ENCODE measurements at places on chromosomes 16 and 17.

DNA sequence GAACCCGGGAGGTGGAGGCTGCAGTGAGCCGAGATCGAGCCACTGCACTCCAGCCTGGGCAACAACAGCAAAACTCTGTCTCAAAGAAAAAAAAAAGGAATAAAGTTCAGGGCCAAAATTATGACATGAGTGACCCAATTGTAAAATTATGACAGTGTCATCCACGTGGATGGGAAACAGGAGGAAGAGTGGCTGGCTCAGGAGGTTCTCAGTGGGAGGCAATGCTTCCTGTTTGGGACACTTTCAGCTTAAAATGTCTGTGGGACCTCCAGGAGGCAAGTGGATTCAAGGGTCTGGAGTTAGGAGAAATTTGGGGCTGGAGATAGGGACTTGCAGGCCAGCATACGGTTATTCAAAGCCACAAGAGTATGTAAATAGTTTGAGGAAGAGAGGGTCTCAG, 8.0 kb upstream of the STX4 start:
- DNase-seq = no peak

GRCh38 chr16:27634779-27635178, 84.8 kb downstream of the KATNIP start:
- no peak for DNase-seq

DNA sequence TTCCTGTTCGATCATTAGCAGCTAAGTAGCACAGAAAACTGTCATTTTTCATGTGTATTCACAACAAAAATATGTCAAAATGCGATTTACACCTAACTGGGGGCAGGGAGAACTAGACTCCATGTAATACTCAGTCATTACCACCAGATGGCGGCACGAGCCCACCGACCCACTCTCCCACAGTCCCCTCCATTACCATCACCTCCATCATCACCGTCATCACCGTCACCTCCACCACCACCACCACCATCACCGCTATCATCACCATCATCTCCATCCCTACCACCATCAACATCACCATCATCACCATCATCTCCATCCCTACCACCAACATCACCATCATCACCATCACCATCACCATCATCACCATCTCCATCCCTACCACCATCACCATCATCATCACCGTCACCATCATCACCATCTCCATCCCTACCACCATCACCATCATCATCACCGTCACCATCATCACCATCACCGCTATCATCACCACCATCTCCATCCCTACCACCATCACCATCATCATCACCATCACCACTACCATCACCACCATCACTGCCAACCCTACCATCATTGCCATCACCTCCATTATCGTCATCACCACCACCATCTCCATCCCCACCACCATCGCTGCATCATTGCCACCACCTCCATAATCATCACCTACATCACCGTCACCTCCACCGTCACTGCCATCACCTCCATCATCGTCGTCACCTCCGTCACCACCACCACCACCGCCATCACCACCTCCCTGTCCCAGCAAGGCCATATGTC, 14.4 kb downstream of the NDUFAF8 start:
- DNase-seq = peak; percentile 39

- DNase-seq = no peak
Observed at GRCh38 chr17:35414247-35414646, 18.1 kb downstream of the SLFN12 start.

DNA sequence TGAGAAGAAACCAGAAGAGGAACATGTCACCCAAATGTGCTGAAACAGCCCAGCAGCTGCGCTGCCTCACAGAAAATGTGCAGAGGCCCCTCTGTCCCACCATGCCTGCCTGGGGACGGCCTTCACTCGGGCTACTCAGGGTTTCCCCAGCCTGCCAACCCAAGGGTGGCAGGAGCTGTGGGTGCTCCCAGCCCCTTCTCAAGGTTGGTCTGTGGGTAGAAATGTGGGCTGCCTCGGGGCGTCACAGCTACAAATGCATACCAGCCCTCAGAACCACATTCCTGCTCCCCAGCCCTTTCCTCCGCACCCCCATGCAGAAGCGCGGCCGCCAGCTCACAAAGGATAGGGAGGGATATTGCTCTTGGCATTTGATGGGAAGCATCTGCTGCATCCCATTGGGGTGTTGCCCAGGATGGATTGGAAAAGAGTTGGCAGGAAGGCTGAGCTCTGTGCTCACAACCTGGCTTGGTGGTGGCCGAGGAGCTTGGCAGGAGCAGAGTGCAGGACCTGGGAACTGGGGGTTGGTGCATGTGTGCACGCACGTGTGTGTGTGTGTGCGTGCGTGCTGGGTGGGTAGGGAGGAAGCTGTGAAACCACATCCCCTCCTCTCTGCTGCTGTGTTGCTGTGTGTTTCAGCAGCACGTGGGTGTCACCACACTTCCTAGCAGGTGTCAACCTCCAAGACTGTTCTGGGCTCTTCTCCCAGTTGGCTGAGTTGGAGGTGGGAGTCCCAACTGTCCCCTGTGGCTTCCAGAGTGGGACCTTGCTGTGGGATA, 304.4 kb downstream of the SEC14L1 start:
- DNase-seq = no peak

GRCh38 chr16:64481497-64481896, 640.4 kb downstream of the CDH11 start:
- DNase-seq = no peak

- DNase-seq = no peak
Observed at GRCh38 chr17:36931096-36931696, 6.1 kb upstream of the LHX1 start.

GRCh38 chr16:83134638-83135037, 507.9 kb downstream of the CDH13 start:
- DNase-seq = no peak

DNA sequence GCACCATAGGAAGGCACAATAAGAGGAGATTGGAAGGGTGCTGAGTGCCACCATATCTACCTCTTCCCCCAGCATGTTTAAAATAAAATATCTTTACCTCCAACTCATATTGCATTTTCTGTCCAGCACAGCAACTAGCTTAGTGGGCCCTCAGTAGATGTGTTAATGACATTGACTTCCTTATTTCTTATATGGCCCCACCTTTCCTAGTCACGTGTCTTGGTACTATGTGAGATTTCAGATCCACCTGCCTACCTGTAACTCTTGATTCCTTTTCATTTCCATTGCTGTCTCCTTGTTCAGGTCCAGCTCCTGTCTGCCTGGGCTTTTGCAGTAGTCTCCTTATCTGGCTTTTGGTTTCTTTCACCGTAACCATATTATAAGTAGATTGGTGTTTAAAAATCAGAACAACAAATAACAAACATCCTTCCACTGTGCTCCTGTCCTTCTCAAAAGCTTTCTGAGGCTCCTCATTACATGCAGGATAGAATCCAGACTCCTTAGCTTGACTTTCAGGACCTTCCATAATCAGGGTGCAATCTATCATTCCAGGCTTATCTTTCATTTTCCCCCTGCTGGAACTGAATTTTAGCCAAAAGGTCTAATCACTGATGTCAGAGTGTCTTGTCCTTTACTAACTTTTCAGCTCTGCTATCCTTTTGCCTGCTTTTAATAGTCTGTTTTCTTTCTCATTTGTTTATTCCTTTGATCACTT, 71.3 kb downstream of the FTO start:
- DNase-seq = no peak

- peak; percentile 51 for DNase-seq
Observed at GRCh38 chr16:2881783-2882649, 999 bp upstream of the FLYWCH2 start.

Measured in NCI-H1092 treated with DMSO at 0.1 percent for 48 hours (cell line).